ENCODE measurements at places on chromosomes 7 and 10.

DNA sequence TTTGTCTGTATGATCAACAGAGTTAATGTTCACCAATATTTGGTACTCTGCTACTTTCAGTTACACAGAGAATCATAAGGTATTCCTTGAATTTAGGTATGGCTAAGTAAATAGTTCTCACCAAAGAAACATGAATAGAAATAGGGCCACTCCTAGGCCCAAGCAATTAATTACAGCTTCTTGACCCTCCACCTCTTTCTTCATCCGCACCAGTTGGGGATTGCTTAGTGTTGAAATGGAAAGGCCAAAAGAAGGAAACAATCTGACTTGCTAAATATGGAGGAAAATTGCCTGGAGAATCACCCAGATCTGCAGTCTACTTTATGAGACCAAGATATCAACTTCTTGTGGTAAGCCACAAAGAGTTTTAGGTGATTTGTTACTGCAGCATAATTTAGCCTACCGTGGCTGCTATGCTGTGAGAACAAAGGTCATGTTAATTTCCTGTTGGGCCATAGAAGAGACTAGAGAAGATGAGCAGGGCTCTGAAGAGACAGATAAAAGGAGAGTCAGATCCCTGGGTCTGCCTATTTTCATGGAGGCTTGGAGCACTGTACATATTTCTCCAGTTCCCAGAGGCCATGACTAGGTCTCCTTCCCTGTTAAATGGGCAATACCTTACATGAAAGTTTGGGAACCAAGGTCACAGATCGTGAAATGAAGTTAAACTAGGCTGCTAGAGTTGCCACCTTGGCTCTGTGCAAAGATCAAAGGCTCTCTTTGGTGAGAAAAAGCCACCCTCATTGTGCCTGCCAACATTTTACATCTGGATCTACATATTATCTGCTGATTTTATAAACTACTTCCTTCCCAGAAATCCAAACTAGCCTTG is 93.3 kb upstream of the GDF10 start:
- DNase-seq: no peak

DNA sequence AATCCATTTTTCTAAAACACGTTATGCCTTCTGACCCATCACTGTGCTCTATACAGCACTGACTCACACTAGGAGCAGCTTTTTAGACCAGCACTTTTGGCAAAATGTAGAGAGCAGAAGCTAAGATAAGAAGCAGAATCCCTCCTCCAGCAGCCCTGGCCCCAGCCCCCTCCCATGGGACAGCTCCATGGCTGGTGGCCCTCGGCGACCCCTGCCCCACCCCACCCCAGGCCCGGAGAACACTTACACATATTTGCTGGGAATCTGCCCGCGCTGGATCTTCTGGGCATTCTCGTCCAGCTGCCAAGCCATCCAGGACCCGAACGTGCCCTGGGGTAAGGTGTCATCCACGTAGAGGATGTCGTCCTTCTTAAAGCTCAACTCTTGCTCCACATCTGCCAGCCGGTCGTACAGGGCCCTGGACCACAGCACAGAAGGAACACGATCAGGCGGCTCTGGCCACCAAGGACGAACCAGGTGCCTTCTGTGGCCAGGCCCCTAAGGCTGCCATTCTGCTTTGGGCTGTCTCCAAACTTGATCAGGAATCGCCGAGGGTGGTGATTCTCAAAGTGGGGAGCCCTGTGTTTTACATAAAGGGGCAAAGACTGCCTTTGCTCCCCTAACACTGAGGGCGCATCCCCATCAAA is 119.9 kb downstream of the DLG5 start:
- no peak for DNase-seq

- no peak for DNase-seq
These were observed 3.3 kb downstream of the INSYN2A start for GRCh38 chr10:127193125-127193524.

DNA sequence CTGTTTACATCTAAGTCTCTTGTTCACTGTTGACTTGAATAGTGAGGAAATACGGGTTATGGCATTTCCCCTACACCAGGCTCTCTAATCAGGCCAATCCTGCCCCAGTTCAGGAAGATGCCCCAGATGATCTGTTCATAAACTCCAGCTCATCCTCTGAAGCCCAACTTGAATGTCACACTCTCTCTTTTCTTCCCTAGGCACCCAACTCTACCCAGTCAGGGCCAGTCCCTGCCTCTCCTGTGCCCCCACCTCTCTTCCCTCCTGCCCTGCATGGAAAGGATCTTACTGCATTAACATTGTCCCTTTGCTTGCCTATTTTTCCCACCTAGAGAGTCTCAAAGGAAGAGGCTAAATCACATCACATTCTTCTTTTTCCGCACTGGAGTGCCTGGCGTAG is 10.6 kb upstream of the TRPV6 start:
- DNase-seq: no peak

DNA sequence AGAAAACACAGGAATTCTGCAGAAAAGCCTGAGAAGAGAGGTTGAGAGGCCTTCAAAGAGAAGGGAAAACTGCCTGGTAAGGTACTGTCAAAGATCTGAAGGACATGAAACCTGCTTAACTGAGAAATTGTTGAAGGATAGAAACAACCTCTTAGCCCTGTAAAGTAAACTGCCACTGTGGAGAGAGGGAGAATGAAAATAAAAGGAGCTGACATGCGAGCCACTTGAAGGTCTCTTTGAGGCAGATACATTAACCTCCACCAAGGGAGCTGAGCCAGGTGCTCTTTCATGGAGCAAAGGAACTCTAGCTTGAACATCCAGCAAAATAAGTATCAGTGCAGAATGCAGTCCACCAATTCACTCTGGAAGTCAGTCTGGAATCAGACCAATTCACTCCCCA is 108.8 kb upstream of the FEZF1 start:
- DNase-seq: no peak

DNA sequence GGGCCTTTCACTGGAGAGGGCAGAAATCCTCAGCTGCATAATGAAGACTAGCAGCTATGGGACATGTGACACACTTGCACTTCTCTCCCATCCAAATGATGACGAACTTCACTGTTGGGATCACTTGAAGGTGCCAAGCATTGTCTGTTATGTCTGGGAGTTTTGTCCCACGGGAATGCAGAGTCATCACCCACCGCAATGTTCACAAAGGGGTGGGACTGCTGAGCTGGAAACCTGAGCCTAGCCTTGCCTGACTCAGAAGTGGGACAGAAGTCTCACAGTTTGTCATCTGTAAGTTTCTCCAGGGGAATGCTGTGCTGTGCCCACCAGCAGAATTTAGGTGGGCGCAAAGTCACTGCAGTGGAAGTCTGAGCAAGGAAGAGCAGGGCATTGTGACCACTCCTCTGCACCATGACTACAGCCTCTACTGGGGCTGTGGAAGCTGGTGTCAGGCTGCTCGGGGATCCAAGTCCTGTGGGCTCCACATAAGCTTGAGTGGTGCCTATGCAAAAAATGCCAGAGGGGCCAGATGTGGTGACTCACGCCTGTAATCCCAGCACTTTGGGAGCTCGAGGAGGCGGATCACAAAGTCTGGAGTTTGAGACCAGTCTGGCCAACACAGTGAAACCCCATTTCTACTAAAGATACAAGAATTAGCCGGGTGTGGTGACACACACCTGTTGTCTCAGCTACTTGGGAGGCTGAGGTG is 472.0 kb upstream of the CNTNAP2 start:
- peak; percentile 55 for DNase-seq

DNA sequence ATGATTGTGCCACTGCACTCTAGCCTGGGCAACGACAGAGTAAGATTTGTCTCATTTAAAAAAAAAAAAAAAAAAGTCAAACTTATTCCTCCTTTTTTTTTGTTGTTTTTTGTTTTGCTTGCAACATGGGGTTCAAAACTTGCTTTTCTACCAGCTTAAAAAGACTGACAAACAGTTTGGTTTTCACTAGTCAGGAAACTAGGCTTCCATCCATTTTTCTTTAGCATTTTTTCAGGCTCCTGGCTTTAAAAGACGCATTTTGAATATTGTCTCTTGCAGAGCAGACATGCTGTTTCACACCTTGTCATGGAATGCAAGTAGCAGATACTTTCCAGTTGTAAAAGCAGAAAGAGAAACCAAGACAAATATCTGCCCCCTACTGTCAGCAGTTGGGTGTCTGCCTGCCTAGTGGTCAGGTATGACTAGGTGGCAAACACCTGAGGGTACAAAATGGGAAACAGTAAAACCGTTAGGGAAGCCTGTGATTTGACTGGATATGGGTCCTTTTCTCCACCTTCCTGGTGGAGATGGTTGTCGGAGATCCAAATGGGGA is 139.9 kb downstream of the CCDC71L start:
- no peak for DNase-seq

GRCh38 chr7:128879939-128880746 is 17.5 kb downstream of the ATP6V1F start:
- DNase-seq: peak; percentile 94

GRCh38 chr7:16710651-16711050 is 42.9 kb upstream of the TSPAN13 start:
- no peak for DNase-seq

DNA sequence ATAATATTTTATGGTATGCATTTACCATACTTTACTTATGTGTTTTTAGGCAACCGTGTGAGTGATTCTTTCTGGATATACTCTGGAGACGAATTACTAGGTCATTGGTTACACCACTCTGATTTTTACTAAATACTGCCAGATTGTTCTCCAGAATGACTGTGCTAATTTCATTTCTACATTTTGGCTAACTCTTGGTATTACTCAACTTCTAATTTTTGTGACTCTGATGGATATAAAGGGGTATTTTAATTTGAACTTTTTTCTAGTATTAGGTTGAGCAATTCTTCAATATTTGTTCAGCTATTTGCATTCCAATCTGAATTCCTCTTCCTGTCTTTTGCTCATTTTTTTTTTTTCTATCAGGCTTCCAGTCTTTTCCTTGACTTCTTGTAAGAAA is 223.6 kb downstream of the MDFIC start:
- DNase-seq: peak; percentile 40

GRCh38 chr10:33143160-33143728 is 185.2 kb upstream of the ITGB1 start:
- DNase-seq: peak; percentile 86

DNA sequence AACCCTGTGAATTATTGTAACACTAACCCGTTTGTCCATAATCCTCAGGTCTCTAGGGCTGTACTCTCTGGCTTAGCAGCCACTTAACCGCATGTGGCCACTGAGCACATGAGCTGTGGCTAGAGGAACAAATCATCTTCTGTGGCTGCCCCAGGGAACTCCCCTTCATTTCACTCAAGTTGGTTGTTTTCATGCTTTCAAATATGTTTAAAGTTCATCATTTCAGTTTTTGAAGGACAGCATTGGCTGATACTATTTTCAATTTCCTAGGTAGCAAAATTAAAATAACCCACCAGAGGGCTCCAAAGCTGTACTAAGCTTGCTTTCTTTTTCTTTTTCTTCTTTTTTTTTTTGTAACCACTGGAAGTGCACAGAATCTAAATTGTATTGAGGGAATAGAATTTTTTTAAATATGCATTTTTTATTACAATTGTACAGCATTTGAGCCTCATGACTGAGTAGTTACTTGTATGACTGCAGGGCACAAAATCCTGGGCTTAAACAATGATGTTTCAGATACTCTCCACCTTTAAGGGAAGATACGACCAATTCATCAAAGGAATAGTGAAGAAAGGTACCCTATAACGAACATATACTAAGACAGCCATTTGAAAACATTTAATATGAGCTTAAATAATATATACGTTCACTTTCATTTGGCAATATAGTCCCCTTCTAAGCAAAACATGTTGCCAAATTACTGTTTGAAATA is 38.6 kb downstream of the MRC1 start:
- DNase-seq: peak; percentile 51

All from AG08395 (cell line).